Activated naive CD8-positive, alpha-beta T cell treated with anti-CD3 and anti-CD28 coated beads for 36 hours (primary cell): ENCODE measurements at places on chromosomes 6 and 20. TPM values are rescaled to one million over a fixed set of nuclear protein-coding genes. Genes with fewer than 3 reads are reported as not detected.

Gene ATRN
- 7.7 TPM for total RNA-seq

Gene WFDC12
- not detected for total RNA-seq

Gene NRSN1
- total RNA-seq = not detected

Gene ZSCAN23
- total RNA-seq = 1.6 TPM

Gene DEFB127
- total RNA-seq = not detected

Gene DNAH8
- 0.08 TPM for total RNA-seq

Gene SIGLEC1
- total RNA-seq = not detected

Gene NMBR
- total RNA-seq = not detected

Gene MROH8
- 3.0 TPM for total RNA-seq

Gene DUSP15
- total RNA-seq = not detected

Gene SLC17A4
- not detected for total RNA-seq

Gene SLC26A8
- total RNA-seq = not detected

Gene QRSL1
- 22.2 TPM for total RNA-seq

Gene LY6G6D
- total RNA-seq = not detected

Gene OR2J3
- total RNA-seq = not detected

Gene F13A1
- not detected for total RNA-seq

Gene TULP4
- 17.0 TPM for total RNA-seq

Gene LCA5
- total RNA-seq = 0.32 TPM

Gene TRIM31
- not detected for total RNA-seq

Gene CNR1
- total RNA-seq = not detected

Gene MAP1LC3A
- total RNA-seq = 0.62 TPM

Gene MOXD1
- total RNA-seq = not detected

Gene FBXO30
- 4.1 TPM for total RNA-seq

Gene CTCFL
- total RNA-seq = not detected

Gene RAB44
- not detected for total RNA-seq

Gene SGK2
- total RNA-seq = not detected
